Endothelial cell (in vitro differentiated cells): ENCODE measurements at places on chromosomes 1 and 21.

- DNase-seq: no peak
These were observed 20.1 kb downstream of the ADCY10 start for GRCh38 chr1:167893798-167894197.

DNA sequence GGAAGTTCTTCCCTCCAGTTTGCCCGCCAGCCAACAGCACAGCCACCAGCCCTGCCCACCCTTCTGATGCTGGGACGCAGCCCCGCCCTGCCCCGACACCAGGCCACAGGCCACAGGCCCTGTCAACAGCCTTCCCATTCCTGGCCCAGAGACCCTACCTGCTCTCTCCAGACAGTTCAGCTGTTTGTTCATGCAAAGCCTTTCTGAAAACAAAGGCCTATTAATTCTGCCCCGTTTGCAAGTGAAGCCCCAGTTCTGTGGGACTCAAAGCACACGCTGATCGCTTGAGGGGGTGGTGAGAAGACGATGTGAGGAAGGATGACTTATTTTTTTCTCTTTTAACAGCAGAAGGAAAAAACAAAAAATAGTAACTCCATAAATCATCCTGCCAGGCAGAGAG is 55.4 kb upstream of the KIF26B start:
- no peak for DNase-seq

GRCh38 chr1:8629241-8630091 is 188.0 kb downstream of the RERE start:
- no peak for DNase-seq

- no peak for DNase-seq
These were observed 30.2 kb downstream of the AMY1C start for GRCh38 chr1:103779932-103780331.

- peak; percentile 87 for DNase-seq
These were observed 12.3 kb downstream of the CLCNKB start for GRCh38 chr1:16055613-16056520.

DNA sequence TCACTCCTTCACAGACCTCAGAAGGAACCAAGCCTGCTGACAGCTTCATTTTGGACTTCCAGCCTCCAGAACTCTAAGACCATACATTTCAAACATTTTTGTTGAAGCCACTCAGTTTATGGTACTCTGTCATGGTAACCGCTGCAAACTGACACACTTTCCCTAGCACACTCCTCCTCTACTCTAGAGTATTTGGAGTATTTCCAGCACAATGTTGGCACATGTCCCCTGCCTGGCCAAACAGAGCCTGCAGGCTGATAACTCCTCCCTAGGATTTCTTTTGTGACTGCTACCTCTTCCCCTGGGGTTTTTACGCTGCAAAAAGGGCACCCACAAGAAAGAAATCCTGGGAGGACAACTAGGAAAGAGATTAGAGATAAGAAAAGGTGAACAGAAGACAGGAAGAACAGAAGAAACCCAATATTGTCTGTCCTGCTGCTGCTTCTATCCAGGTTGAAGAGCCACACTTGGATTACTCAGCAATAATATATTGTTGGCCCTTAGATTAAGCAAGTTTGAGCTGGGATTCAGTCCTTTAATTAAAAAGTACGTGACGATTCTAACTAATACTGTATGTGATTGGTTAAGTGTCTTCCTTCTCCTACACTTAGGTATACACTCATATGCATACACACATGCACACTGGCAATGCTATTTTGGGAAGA is 844.1 kb downstream of the LTN1 start:
- DNase-seq: no peak

- DNase-seq: no peak
These were observed 19.7 kb upstream of the ATP6V1G3 start for GRCh38 chr1:198560161-198560560.
